ENCODE measurements at places on chromosomes 3 and 15. TPM values are rescaled to one million over a fixed set of nuclear protein-coding genes. Genes with fewer than 3 reads are reported as not detected.

Gene PRSS50
- polyA plus RNA-seq, result 5.1 TPM

Gene CCRL2
- 1.1 TPM for polyA plus RNA-seq

GRCh38 chr3:187014417-187014864 is 84.1 kb downstream of the ST6GAL1 start:
- DNase-seq, result no peak

GRCh38 chr15:78564743-78565096 is 600 bp upstream of the CHRNA5 start:
- DNase-seq, result no peak

Measured in renal pelvis (tissue), 12 donors.